ENCODE measurements at places on chromosomes 12 and 14.

GRCh38 chr14:101077481-101078074 is 174.1 kb upstream of the RTL1 start:
- no peak for DNase-seq

- no peak for DNase-seq
Observed at GRCh38 chr14:91318911-91319310, 74.4 kb upstream of the GPR68 start.

GRCh38 chr12:99611599-99611998 is 36.0 kb upstream of the GARIN6 start:
- no peak for DNase-seq

DNA sequence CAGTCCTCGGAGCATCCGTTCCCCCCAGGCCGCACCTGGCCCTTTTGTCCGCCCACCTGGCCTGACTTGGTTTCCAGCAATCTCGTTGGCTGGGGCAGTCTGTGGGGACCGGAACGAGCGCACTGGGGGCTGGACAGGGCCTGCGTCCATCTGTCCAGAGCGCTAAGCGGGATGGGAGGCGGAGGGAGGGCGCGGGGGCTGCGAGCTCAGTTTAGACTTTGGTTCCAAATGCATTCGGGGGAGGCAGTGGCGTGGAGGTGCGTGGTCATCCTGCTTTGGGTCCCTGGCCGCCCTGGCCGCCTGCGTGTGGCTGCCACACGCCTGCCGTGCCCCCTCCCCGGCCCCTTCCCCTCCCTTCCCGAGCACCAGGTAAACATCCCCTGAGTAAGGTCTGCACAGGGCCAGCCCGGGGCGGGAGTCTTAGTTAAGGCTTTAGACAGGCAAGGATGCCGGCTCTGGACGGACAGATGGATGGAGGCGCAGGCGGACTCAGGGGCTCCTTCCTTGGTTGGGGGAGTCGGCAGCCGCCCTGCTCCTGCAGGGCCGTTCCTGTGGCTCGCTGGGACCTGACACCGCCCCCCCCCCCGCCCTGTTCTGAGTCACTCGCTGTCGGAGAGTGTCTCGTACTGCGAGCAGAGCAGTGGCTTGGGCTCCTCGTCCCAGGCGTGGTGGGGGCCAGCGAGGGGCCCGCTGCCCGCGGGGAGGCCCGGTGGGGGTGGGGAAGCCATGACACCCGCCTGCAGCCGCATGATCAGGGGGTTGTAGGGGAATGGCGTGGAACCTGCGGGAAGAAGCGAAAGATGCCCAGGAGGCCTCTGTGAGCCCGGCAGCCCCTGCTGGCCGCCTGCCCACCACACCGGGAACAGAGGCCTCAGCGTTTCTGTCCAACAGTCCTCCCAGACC is 30.2 kb downstream of the RFLNA start:
- DNase-seq = no peak

DNA sequence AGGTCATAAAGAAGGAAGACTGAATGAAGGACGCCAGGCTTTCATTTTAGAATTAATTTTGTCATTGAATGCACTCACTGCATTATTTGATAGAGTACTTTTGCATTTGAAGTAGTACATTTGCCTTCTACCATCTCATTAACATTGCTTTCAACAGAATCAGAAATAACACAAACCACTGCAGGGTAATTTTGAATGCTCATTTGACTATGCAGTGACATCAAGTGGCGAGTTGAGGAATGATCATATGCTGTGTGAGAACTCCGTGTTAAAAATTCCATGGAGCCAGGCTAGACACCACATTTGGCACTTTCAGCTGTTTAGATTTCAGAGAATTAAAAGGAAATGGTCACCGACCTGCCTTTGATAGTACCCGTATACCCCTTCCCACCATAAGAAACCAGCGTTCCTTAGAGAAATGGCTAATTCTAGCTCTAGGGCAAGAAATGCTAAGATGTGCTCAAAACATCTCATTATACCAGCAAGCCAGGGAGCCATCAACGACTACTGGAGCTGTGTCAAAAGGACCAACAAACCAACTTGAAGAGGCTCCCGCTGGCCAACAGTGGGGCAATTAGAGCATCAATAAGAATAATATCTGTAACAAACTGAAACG is 16.5 kb downstream of the HEBP1 start:
- DNase-seq = no peak

DNA sequence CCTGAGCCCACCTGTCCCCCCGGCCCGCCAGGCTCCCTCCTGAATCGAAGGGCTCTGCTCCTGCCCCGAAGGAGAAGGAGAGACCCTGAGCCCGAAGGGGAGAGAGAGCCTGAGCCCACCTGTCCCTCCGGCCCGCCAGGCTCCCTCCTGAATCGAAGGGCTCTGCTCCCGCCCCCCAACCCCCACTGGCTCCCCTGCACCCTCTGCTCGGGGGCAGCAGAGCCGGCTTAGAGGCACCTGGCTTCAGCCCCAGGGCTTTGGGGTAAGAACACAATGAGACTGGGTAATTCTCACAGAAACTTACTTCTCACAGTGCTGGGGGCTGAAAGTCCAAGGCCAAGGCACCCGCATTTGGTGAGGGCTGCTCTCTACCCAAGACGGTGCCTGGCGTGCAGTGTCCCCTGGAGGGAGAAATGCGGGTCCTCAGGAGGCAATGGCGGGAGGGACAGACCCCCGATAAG is 53.1 kb upstream of the FBRSL1 start:
- no peak for DNase-seq

GRCh38 chr14:32192712-32193373 is 9.0 kb upstream of the RNU6-7 start:
- no peak for DNase-seq

GRCh38 chr12:14068961-14069360 is 87.6 kb upstream of the GRIN2B start:
- DNase-seq = no peak

- no peak for DNase-seq
Observed at GRCh38 chr12:70721216-70721615, 84.0 kb upstream of the PTPRB start.

DNA sequence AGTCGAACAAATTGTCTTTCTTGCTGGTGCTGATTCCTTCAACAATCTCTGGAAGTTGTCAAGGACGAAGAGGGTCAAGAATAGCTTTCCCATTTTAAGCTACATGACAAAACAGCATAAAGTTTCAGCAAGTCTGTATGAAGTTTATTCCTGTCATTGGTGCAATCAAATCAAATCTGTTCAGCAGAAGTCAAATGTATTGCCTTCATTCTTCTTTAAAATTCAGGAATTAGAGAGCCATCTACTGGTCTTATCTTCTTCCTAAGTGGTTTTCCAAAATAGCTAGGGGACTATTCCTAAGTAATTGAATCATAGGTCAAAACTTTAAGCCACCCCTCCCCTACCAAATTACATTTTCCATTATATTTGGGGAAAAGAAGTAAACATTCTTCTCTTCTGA is 990.2 kb downstream of the GALC start:
- no peak for DNase-seq

DNA sequence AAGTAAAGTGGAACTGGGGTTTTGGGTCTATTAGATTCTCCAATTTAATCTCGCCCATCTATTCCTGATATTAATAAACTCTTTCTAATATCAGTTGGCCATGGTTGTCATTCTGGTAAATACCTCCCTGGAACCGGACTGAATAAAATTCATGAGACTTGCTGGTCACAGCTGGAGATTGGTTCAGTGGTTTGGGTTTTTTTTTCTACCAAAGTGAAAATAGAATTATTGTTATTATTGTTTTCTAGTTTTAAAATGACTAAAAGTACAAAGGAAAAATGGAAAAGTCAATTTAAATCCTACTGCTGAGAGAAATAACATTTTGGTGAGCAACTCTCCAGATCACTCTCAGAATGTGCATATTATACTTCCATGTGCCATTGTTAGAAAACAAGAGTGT is 437.5 kb downstream of the ZFP36L1 start:
- DNase-seq = no peak

DNA sequence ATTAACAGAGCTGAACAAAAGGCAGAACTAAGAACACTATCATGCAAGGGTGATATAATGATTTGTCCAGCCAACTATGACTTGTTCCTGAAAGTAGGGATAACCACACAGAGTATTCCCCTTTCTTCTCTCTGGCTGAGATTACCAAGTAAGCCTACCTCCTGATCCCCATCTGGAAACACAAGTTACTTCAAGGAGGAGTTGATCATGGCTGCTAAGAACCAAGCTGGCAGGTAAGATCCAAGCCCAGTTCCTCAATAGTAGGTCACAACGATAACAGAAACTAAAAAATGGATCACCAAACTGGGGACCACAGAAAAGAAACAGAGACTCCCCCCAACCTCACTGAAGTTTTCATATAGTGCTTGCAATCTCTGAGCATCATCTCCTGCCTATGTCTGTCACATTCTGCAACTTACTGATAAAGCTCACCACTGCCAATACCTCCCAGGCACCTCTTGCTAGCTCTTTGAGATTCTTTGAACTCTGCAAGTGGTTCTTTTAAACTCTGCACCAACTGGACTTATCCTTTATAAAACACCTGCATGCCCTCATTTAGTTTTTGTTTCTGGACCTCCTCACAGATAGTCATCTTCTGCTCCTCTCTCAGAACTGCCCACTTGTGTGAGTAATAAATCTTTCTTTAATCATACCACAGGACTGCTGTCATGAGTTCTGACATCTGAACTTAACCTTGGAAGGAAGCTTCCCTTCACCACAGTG is 76.6 kb downstream of the LRP6 start:
- no peak for DNase-seq

DNA sequence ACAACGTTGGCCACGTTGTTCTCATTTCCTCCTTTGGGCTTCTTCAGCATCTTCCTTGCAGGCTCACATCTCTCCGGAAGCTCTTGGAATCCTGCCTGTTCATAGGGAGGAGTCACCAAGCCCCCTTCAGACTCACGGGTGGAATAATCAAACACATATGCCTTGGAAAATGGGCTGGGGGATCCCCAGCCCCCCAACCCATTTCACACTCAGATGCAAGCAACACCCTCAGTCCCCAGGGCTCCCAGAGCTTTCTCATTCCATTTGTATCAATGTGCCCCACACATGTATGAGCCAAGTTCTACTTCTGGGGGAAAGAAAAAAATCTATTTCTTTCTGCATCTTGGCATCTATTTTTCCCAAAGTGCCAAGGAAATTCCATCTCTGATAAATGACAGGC is 33.1 kb downstream of the WSCD2 start:
- DNase-seq = no peak

DNA sequence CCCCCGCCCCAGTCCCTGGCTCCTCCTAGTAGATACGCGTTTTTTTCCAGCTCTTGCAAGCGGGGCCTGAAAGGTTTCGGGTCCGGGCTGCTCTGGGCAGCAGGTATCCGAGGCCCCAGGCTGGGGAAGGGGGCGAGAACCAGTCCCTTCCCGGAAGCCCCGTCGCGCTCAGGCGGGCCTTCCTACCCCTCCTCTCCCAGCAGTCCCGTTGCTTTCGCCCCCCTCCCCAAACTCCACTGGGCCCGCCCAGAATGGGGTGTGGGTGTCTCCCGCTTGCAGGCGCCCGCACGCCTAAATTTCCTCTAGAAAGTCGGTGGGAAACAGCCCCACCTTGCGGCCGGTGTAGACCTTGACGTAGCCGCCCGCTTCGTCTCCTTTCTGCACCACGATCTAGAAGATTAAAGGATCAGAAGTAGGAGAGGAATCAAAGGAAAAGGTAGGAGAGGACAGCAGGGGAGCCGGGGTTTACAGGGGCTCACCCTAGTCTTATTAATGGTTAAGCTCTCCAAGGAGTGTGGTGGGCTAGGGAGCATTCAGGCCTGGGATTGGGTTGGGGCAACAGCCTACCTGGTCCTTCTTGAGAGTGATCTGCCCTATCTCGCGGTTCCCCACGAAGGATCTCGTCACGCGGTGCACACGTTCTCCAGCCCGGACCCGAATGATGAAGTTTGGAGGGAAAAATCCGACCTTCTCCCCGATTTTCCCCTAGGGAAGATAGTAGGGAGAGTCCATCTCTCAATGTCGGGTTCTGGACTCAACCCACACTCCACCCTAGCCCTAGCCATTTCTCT is 7.3 kb downstream of the STAC3 start:
- peak; percentile 91 for DNase-seq

- DNase-seq = no peak
Observed at GRCh38 chr12:117820216-117820907, 148.4 kb downstream of the KSR2 start.

GRCh38 chr14:97798176-97798575 is 1001.0 kb downstream of the VRK1 start:
- DNase-seq = no peak

GRCh38 chr12:9095322-9095721 is 20.4 kb downstream of the A2M start:
- no peak for DNase-seq

GRCh38 chr12:81683881-81684280 is 75.3 kb downstream of the PPFIA2 start:
- no peak for DNase-seq

DNA sequence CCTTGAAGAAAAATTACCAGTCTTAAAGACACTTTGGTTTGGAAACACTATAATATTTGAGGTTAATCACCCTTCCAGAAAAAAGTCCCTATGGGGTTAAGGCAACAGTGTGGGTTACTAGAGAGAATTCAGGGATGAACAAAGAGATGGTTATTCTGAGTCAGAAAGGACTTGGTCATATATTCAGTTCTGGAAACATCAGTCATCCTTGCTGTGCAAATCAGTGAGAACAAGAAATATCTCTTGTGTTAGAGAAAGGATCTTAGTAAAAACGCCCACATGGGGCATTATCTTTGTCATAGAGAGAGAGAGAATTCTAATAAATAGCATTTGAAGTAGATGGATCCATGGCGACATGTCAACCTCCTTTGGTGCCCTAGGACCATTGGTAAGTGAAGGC is 59.4 kb upstream of the E2F7 start:
- no peak for DNase-seq

GRCh38 chr14:93981316-93982229 is 5.2 kb upstream of the ASB2 start:
- DNase-seq = no peak

All from stimulated activated effector memory CD8-positive, alpha-beta T cell treated with anti-CD3 and anti-CD28 coated beads, Interleukin-12 subunit alpha, Interleukin-12 subunit beta, amount 100 ng/mL, for 72 hours (primary cell).